Activated CD4-positive, CD25-positive, alpha-beta regulatory T cell treated with anti-CD3 and anti-CD28 coated beads, Interleukin-2, amount 50 U/mL, for 24 hours (primary cell): ENCODE measurements at places on chromosomes 7 and 10.

DNA sequence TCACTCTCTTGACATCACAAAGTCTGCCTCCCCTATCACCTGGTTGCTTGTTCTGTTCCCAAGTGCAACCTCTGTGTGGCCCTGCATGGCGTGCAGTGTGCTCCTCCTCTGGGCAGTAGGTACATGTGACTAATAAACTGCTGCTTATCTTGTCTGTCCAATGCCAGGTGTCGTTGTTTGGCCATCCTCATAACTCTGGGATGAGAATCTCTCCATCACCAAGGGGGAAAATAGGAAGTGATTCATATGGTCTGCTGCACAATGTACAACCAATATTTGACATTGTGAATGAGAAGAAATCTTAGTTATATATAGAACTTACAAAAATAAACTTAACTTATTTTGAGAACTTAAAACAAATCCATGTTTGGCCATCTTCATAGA, 135.2 kb downstream of the INHBA start:
- no peak for ATAC-seq

GRCh38 chr7:80636709-80637108, 1.7 kb upstream of the CD36 start:
- ATAC-seq: no peak

- ATAC-seq: no peak
Measured at GRCh38 chr10:60649485-60650377, 128.5 kb upstream of the CDK1 start.

DNA sequence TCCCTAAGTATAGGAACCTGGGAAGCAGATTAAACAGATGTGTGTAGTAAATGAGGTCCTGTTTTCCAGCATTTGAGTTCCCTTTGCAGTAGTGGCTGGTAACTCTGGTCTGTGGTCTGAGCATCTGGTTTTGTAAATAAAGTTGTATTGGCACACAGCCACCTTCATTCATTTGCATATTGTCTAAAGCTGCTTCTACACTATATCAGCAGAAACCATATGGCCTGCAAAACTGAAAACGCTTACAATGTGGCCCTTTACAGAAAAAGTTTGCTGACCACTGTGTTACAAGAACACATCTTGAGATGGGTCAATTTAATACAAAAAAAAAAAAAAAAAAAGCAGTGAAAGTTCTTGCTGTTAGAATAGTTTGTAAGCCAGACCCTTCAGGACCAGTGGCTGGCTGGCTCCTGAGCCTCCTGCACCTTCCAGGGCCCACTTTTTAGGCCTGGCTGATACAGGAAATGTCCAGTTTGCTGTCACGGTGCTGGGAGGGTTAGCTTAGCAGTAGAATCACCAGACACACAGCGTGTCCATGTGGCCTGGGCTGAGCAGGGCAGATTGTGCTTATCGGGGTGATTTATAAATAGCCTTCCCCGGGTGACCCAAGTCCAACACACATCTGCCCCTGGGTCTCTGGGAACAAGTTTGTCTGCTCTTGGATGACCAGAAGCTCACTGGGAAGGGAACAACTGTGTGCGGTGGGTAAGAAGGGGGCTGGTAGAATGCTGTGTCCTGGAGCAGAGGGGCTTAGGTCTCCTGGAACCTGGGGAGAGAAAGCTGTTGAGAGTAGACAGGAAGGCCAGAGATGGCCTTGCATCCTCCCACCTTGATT, 1.4 kb downstream of the C10orf71 start:
- no peak for ATAC-seq

GRCh38 chr7:158606129-158606528, 18.5 kb upstream of the PTPRN2 start:
- ATAC-seq: no peak

DNA sequence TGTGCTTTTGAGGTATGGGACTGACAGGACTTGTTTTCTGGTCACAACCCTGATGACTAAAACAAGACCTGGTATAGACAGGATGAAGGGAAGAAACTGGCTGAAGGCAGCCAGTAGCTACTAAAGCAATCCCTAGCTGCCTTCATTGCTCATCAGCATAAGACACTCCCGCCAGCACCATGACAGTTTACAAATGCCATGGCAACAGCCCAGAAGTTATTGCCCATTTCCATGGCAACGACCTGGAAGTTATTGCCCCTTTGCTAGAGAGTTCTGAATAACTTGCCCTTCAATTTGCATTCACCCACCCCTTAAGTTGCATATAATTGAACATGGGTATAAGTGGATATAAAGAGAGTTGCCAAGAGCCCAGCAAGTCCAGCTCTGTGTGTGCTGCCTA, 169.6 kb upstream of the FAM171A1 start:
- ATAC-seq: no peak

- ATAC-seq: no peak
Measured at GRCh38 chr7:4759211-4759610, 16.2 kb upstream of the AP5Z1 start.

- ATAC-seq: peak; percentile 64
Measured at GRCh38 chr10:113326160-113327111, 226.4 kb upstream of the HABP2 start.

- ATAC-seq: no peak
Measured at GRCh38 chr7:113125728-113126127, 7.4 kb upstream of the SMIM30 start.

GRCh38 chr10:131121511-131122035, 189.9 kb downstream of the TCERG1L start:
- no peak for ATAC-seq

DNA sequence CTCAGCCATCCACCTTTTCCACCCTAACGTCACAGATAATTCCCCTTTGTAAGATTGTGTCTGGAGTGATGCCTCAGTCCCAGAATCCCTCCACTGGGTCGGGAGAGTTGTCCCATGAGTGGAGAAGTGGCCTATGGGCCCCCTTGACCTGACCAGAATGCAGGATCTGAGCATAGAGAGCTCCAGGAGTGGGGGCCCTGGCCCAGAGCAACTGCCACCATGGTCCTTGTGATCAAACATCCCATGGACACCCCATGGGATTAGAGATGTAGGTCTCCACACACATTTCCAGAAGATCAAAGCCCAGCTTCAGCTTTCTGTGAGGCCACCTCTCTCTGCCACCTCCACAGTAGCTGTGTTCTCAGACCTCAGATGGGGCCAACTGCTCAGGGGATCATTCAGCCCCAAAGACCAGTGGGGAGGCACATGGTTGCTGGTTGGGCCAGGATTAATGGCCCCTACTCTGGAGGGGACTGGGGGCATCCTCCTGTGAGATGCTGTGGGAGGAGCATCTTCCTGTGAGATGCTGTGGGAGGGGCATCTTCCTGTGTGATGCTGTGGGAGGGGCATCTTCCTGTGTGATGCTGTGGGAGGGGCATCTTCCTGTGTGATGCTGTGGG, 28.5 kb upstream of the DPYSL4 start:
- ATAC-seq: no peak

- no peak for ATAC-seq
Measured at GRCh38 chr10:32039734-32040133, 16.5 kb downstream of the KIF5B start.

DNA sequence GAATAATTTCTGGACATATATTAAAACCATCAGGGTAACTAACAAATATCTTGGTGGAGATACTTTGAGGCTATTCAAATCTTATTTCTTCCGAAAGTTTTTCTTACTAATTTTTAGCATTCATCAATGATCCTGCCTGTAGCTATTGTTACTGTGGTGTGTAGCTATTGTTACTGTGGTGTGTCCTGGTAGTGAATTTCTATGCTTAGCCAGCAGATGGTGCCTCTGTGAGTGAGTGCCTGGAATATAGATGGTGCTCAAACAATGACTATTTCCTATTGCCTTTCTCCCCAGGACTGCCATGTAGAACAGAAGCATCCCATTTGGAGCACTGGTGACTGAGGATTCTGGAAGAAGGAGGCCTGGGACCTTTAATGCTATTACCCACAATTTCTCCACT, 245.7 kb downstream of the CCSER2 start:
- no peak for ATAC-seq

GRCh38 chr10:15141136-15142054, 27.1 kb downstream of the NMT2 start:
- ATAC-seq: peak; percentile 79

GRCh38 chr7:107746006-107746405, 2.1 kb downstream of the CBLL1 start:
- no peak for ATAC-seq

- ATAC-seq: no peak
Measured at GRCh38 chr10:24963521-24964041, 11.2 kb upstream of the PRTFDC1 start.

DNA sequence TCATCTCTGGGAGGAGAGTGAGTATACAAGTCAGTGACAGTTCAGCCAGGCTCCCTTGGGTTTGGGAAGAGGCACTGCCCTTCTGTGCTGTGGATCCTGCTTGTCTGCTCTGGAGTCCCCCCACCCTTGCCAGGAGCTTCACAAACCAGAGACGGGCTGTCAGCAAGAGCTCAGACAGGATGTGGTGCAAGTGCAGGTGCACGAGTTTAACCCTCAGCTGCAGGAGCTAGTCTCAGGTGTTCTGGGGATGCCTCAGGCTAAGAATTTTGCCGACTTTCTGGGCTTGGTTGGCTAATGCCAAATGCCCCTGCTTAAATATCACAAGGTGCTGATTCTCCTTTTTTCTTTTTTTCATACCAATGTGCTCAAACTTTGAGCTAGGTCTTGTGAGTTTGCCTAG, 22.3 kb downstream of the ZNF783 start:
- no peak for ATAC-seq

- no peak for ATAC-seq
Measured at GRCh38 chr10:83357004-83357403, 782.3 kb upstream of the GHITM start.

GRCh38 chr10:132548869-132549268, 11.3 kb downstream of the INPP5A start:
- no peak for ATAC-seq

- ATAC-seq: no peak
Measured at GRCh38 chr7:121202834-121203233, 126.0 kb upstream of the WNT16 start.

- ATAC-seq: no peak
Measured at GRCh38 chr7:103870664-103871063, 118.8 kb downstream of the RELN start.

DNA sequence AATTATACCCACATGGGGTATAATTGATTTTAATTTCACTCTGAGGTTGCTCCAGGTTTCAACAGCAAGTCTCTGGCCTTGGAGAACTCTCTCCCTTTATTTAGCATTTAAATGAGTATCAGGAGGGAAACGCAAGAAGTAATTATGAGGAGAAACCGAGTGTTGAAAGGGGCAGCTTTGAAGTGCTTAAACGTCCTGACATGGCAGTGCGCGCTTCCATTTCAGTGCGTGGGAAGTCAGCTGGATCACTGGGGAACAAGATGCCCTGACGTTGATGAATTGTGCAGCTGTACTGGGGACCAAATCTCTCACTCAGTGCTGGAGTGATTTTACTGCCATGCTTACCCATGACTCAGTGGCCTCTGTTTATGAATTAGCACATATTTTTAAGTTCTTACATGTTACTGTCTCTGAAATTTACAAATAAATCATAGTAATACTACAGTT, 106.0 kb upstream of the PRR15 start:
- no peak for ATAC-seq

DNA sequence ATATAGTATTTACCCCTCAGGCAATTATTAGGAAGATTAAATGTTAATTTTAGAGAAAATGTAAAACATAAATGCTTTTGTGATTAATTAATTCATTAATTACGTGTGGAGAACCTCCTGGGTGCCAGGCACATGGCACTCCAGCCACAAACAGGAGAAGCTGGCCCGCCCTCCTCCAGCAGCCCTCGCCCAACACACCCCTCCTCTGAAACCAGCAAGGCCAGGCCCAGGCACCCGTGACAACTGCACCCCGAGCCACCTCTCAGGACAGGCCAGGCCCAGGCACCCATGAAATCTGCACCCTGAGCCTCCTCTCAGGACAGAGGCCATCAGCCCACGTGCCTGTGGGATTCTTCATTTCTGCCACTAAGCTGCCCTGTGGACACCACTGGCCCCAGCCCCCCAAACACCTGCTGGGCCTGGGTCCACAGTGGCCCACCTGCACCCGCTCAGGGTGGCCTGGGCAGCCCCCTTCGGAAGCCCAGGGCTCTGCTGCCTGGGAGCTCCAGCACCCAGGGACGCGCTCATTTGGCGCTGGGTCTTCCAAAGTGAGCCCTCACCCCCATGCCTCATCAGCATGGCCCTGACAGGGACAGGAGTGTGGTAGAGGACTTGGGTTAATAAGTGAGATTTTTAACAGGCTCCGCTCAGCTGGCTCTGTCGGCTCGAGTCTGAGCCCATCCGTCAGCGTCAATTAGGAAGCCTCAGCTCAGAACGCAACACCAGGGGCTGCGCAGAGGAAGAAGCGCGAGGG, 482.1 kb downstream of the DNAJB6 start:
- ATAC-seq: no peak

DNA sequence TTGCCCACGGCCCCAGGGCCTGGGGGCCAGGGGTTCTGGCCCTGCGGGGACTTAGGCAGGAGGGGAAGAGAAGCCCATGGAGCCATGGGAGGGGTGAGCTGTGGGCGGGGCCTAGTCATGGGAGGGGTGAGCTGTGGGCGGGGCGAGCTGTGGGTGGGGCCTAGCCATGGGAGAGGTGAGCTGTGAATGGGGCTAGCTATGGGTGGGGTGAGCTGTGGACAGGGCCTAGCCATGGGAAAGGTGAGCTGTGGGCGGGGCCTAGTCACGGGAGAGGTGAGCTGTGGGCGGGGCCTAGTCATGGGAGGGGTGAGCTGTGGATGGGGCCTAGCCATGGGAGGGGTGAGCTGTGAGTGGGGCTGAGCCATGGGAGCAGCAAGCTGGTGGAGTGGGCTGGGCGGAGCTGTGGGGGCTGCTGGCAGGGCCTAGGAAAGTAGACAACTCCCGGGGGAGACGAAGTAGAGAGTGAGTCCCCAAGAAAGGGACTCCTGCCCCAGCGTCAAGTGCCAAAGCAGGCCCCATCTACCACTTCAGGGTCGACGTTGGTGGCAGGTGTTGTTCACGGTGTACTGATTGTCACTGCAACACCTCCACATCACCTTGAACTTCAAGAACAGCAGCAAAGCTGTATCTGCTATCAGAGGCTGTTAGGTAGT, 19.2 kb upstream of the TTYH3 start:
- ATAC-seq: no peak

DNA sequence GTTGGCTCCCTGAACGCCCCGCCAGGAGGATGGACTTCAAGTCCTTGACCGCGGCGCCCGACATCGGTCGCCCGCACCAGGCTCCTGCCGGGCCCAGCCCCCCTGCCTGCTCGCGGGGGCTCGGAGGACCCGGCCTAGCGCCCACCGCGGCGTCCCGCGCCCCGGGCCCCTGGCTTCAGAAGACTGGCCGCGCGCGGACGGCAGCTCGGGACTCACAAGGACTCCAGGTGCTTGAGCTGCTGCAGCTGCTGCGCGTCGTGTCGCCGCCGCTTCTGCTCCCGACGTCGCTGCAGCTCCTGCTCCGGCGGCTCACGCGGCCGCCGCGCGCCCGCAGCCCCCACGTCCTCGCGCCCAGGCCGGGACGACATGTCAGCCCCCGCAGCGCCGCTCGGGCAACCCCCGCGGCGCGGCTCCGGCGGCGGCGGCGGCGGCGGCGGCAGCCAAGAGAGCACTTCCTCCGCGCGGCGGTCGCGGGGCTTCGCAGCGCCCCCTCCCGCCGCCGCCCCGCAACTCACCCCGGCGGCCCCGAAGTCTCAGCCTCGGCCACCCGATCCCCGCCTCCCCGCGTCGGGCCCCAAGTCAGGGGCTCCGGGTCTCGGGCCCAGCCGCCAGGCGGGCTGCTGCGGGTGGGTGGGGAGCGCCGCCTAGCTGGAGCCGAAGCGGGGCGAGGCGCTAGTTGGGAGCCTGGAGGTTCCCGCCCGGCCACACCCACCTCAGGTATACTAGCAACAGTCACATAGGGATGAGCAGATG, at the start of gene RP9:
Gene RP9, minus strand, starts transcription at position 400 of the 753 bp plus-strand sequence. Its CDS starts 32 bp downstream, at position 368.
- ATAC-seq: peak; percentile 94
